ENCODE measurements at places on chromosomes 12 and 14. TPM values are rescaled to one million over a fixed set of nuclear protein-coding genes. Genes with fewer than 3 reads are reported as not detected.
A peak's percentile ranks its signal among the peaks of the same experiment; 100 is the strongest.

DNA sequence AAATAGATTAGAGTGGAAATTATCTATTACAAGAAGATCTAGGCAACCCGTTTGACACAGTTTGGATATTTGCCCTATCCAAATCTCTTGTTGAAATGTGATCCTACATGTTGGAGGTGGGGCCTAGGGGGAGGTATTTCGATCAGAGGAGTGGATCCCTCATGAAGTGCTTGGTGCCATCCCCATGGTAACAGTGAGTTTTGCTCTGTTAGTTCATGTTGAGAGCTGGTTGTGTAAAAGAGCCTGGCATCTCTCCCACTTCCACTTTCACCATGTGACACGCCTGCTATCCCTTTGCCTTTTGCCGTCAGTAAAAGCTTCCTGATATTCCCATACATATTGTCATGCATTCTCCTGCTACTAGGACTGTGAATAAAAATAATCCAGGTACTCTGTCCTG, 66.4 kb upstream of the FLRT2 start:
- DNase-seq = no peak

DNA sequence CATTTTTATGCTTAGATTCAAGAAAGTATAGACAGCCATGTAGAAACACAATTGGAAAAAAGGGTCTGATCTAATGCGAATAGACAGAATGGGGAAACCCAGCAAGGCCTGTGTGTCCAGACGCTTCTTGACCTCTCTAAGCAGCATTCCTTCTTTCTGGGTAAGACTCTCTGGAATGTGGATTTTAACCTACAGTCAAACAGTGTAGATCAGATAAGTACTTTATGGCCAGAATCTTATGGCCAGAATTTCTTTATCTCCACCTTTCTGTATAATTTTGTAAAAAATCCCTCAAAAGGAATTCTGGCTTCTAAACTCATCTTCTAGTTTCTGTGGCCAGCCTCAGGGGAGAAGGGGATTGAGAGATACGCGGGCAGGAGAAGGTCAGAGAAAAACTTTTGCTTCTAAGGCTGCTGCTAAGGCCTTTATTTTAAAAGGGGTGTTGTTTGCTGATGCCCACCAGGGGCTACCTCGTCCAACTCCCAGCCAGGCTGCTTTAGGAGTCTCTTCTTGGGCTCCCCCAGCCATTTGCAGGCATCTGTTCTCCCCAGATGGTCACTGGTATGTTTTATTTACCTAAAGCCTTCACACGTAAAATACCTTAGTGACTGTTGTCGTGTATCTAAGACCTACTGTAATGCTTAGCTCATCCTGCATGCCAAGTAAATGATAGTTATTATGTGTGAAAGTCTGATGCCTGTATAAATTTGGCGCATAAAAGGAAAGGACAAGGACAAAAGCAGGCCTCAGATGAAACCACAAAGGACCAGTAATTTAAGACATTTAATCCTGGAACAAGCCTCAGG, 68.4 kb downstream of the ANO6 start:
- DNase-seq = no peak

GRCh38 chr12:3536096-3536875, 45.3 kb downstream of the PRMT8 start:
- DNase-seq = no peak

- no peak for DNase-seq
Measured at GRCh38 chr12:57717131-57717530, 21.4 kb downstream of the AGAP2 start.

DNA sequence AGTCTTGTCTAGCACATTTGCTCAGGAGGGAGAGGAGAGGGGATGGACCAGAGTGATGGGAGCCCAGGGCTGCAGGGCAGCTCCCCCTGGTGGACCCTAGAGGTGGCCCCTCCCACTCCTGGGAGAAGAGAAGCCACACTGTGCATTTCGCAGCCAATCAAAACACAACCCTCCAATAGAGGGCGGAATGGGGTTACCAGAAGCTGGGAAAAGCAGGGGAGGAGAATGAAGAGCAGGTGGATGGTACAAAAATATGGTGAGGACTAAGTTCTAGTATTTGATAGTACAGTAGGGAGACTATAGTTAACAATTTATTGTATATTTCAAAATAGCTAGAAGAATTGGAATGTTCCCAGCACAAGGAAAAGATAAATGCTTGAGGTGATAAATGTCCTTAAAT, 23.6 kb downstream of the VASH1 start:
- peak; percentile 63 for DNase-seq

- no peak for DNase-seq
Measured at GRCh38 chr14:34232790-34233189, 229.2 kb downstream of the SPTSSA start.

- no peak for DNase-seq
Measured at GRCh38 chr14:54116972-54117371, 160.3 kb upstream of the BMP4 start.

DNA sequence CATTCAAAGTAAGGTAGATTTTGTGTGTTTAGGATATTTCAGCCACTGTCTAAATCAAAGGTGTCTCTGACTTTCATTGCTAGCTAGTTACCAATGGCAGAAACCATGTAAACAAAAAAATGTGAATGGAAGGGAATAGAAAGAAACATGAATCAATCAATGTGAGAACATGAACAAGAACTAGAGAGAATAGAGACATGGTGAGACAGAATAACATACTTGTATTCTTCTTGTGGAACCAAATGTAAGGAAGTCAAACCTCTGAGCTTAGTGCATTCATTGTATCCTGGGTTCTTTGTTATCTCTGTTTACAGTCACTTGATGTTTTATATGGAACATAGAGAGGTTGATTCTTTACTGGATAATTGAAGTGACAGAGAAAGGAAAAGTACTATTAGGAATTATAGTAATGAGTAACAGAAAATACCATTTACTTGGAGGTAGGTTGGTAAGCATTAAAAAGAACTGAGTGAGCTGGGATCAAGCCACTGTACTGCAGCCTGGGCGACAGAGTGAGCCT, 2.6 kb upstream of the WNK1 start:
- no peak for DNase-seq

DNA sequence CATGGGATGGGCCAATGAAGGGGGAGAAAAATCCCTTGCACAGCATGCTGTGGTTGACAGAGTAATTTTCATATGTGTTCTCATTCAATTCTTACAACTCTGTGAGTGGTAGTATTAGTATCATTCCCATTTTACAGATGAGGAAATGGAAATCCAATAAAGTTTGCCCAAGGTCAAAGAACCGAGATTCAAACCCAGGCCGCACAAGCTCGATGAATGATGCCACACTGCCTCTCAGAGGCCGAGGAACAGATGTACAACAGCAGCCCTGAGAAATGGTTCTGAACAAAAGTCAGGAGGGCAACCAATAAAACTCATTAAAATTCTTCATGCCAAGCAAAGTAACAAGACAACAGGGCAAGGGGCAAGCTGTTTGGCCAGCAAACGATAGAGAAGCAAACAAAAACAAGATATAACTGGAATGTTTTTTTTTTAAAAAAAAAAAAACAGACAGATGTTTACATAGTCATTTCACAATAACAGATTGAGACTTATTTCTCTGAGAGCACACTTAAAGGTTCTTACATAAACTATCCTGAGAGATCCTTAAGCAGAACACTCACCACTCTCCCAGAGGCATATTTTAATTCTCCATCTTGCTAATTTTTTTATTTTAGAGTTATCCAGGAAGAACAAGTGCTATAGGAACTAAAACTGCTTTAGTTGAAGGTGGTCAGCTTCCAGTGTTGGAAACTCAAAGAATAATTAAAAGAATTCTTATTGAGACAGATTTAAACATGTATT, 85.8 kb downstream of the EXOC5 start:
- DNase-seq = no peak

DNA sequence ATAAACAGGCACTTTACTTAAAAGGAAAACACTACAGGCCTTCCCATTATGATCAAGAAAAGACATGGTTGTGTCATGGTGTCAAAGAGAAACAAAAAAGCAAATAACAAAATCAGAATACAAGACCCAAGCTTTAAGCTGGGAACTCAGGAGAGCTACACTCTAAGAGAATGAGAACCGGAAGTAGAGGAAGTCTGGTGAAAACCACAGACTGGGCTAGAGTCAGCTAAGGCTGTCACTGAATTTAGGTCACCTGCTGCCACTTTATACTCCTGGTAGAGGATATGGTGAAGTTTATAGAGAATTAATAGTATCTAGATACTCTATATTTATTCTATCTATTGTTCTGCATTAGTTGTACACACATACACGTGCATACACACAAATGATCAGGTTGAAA, 971.7 kb downstream of the FLRT2 start:
- no peak for DNase-seq

- DNase-seq = no peak
Measured at GRCh38 chr12:127803545-127803944, 463.4 kb upstream of the TMEM132C start.

GRCh38 chr14:67435603-67436002, 23.6 kb upstream of the PLEK2 start:
- no peak for DNase-seq

DNA sequence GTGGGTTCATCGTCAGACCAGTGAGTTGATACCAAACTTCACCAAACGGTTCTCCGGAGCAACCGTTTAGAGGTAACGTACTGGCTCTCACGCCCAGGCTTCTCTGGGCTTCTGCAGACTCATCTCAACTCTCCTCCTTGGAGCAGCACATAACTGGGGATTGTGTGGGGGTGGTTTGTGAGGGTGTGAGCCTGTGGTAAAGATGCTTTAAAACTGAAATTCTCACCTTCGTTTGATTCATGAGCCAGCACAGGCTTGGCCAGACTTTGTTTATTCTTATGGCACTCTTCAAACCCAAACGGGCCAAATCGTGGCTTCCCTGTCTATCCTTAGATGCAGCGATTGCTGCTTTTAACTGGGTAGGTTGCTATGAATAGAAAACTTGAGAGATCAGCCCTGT, 121.3 kb downstream of the SAMD4A start:
- DNase-seq = no peak

- no peak for DNase-seq
Measured at GRCh38 chr14:101350691-101351090, 210.6 kb upstream of the DIO3 start.

DNA sequence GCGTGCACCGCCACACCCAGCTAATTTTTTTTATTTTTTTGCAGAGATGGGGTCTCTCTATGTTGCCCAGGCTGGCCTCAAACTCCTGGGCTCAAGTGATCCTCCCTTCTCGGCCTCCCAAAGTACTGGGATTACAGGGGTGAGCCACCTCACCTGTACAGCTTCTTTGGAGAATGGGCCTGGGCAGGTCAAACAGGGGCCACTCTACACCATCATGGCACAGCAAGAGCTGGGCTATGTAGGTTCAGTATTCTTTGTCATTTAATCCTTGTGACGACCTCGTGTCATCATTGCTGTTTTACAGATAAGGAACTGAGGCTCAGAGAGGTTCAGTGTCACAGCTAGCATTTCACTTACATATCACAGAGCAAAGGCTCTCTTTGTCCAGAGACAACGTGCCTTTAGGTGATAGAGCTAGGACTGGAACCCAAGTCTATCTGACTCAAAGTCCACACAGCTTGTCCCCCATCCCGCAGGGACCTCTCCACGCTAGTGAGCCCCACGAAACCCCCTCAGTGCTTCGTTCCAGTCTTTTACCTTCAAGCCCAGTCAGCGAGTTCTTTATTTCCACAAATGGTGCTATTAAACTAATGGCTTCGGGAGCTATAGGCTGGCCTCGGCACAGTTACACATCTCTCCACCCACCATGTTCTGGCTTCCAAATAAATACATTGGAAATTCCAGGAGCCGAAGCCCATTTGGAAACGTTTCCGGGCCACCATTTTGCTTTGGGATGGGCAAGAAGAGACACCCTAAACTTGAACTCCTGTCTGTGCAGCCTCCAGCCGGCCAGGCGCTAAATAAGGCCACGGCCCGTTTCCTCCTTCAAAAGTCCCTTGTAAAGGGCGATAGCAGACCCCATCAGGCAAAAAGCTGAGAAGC, 660 bp upstream of the MAP1LC3B2 start:
- no peak for DNase-seq

DNA sequence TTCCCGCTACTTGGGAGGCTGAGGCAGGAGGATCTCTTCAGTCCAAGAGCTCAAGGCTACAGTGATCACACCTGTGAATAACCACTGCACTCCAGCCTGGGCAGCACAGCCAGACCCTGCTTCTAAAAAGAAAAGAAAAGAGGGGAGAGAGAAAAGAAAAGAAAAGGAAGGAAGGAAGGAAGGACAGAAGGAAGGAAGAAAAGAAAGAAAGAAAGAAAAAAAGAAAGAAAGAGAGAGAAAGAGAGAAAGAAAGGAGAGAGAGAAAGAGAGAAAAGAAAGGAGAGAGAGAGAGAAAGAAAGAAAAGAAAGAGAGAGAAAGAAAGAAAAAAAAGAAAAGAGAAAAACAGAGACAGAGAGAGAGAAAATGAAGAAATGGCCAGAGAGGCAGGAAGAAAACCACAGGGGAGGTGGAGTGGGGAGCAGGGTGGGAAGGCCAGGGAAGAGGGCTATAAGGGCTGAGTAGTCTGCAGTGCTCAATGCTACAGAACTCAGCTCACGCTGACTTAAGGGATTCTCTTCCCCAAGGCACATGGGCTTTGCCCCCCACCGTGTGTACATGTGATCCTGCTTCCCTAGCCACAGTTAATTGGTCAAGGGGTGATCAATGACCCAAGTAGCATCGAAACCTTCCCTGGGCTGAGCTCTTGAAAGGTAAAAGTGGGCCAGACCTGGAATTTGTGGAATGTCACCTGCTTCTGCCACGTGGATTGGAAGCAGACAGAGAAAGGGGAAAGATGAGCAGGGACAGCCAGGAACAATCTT, 90.4 kb upstream of the TMCC3 start:
- no peak for DNase-seq

DNA sequence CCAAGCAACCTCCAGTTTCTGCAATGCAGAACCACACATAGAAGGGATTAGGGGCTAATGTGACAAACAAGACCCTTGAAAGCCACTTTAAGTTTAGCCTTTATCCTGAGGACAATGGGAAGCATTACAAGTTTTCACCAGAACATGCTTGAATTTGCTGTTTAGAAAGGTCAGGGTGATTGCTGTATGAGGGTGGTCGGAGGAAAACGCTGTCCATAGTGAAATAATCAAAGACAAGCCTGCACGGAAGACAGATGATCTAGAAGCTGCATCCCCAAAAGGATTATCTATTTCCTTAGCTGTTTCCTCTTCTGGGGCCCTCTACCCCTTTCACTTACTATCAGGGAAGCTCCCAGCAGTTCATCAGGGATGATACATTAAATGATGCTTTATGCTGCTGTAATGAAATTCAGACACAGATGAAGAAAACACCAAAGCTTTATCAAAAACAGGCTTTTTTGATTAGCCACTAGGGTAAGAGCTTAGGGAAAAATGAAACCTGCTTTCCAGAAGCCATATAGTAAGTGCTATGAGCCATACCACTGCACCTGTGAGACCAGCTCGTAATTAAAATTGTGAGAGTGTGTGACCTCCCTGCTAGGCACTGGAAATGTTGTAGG, 6.5 kb downstream of the HAL start:
- DNase-seq = no peak

DNA sequence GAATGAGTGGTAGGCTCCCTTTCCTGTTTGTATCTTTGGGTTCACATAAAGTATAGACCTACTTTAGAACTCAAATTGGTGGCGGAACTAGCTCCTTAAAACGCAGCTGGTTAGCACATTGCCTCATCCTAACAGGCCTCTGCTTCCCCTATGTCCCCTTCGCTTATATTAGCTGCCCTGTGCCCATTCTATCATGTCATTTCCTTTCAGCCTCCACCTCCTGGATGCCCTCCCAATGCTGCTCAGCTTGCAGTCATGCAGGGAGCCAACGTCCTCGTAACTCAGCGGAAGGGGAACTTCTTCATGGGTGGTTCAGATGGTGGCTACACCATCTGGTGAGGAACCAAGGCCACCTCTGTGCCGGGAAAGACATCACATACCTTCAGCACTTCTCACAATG, 3.5 kb downstream of the DAZAP2 start:
- DNase-seq = no peak

GRCh38 chr14:70315942-70316341, 43.5 kb downstream of the COX16 start:
- DNase-seq = no peak

Gene PRKD1
- 20.0 TPM for total RNA-seq

Gene SALL2
- total RNA-seq = 11.2 TPM

Gene KIF26A
- total RNA-seq = 13.1 TPM

Gene RALGAPA1
- total RNA-seq = 211 TPM

Measured in occipital lobe (tissue), 3 donors.